ENCODE measurements at places on chromosomes 12 and 14.

GRCh38 chr14:102092806-102093205 is 6.0 kb upstream of the HSP90AA1 start:
- DNase-seq: no peak

- no peak for DNase-seq
These were observed 45.8 kb upstream of the PTCSC3 start for GRCh38 chr14:36222337-36222736.

GRCh38 chr12:15662303-15662980 is 126.7 kb downstream of the EPS8 start:
- no peak for DNase-seq

DNA sequence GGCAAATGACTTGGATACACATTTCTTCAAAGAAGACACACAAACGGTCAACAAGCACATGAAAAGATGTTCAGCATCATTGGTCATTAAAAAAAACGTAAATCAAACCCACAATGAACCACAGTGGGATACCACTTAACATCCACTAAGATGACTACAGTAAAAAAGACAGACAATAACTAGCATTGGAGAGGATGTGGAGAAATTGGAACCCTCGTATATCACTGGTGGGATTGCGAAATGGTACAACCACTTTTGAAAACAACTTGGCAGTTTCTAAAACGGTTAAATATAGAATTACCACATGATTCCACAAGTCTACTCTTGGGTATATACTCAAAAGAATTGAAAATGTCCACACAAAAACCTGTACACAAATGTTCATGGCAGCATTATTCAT is 25.2 kb upstream of the PPFIBP1 start:
- peak; percentile 65 for DNase-seq

- no peak for DNase-seq
These were observed 879.2 kb downstream of the AACS start for GRCh38 chr12:125944446-125944845.

- no peak for DNase-seq
These were observed 13.9 kb downstream of the OR6C74 start for GRCh38 chr12:55258303-55258702.

DNA sequence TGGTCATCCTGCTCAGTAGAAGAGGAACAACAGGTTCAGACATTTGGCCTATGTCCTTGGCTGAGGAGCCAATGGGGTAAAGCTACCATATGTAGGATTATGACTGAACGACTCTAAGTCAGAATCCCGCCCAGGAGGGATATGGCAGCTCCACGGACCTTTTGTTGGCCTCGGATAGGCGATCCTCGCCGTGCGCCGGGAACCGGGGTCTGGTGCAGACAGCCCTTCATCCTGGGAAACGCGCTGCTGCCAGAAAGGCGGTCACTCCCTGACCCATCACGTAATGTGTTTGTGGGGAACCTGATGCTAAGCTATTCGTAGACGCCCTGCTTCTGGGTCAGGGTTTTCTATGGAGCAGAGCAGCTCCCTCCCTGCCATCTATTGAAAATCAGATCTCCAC is 178.9 kb upstream of the ALG10B start:
- no peak for DNase-seq

DNA sequence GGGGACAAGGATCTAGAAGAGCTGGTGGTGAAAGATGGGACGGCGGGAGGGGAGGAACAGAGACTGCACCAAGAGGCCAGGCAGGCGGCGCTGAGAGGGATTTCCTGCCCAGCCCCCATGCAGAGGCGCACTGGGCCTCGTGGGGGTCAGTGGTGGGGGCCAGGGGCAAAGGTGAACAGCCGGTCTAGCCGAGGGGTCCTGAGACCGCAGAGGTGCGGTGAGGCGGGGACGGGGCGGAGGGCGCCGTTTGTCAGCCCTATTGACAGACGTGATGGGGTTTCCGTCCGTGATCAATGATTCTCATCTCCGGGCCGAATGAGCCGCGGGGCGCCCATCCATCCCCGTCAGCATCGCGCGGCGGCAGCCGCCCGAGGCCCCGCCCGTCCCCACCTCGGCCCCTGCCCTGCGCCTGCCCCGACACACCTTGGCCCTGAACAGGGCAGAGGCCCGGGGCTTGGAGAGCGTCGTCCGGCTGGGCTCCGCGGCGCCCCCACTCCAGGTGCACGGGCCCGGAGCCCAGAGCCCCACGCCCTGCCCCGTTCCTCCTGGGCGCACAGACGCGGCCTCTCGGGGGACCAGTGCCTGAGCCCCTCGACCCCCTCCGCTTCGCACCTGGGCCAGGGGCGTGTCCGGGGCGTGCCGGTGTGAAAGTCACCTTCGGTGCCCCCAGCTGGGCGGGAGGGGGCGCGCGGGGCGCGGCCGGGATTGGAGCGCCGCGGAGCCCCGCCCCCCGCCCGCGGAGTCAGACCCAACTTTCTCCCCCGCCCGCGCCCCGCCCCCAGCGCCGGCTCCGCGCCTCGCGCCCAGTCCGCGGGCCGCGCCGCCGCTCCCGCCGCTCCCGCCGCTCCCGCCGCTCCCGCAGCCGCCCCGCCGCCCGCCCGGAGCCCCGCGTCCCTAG is at the start of gene NXPH4:
Gene NXPH4, plus strand, starts transcription at position 781 of the 898 bp plus-strand sequence. CDS start 176 bp downstream, outside the sequence.
- peak; percentile 49 for DNase-seq

- no peak for DNase-seq
These were observed 48.9 kb upstream of the DLK1 start for GRCh38 chr14:100677554-100678468.

- DNase-seq: no peak
These were observed 36.5 kb downstream of the WIF1 start for GRCh38 chr12:65084579-65084978.

DNA sequence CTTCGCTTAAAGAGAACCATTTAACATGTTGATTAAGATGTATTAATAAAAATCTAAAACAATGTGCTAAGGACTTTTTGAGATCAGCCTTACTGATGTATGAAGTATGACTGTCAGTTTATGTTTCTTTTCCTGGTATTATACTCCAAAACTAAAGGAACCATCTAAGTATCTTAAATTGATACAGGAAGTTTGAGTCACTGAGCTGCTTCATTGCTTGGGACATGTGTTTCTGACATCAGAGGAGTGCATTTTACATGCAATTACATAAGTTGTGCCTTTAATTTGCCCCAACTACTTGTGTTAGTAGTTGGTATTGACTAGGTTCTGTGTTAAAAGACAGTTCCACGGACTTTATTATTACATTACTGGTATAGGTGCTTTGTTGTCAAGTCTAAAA is 50.9 kb downstream of the PROX2 start:
- peak; percentile 15 for DNase-seq

GRCh38 chr12:56897844-56898361 is 36.3 kb downstream of the SDR9C7 start:
- DNase-seq: no peak

GRCh38 chr12:77760271-77761025 is 70.2 kb upstream of the NAV3 start:
- DNase-seq: no peak

DNA sequence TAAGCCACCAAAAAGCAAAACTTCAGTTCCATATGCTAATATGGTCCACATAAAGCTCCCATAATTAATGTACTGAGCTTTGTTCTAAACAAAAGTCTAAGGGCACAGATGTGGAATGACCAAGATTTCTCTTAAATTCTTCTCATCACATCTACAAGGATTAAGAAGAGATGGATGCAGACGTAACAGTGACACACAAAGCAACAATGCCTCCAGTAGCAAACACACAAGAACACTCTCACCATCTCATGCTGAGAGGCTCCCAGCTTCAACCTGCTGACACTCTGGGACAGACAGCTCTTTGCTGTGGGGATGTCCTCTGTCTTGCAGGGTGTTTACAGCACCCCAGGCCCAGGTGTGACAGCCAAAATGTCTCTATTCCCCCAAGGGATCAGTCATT is 48.2 kb downstream of the SETD3 start:
- no peak for DNase-seq

DNA sequence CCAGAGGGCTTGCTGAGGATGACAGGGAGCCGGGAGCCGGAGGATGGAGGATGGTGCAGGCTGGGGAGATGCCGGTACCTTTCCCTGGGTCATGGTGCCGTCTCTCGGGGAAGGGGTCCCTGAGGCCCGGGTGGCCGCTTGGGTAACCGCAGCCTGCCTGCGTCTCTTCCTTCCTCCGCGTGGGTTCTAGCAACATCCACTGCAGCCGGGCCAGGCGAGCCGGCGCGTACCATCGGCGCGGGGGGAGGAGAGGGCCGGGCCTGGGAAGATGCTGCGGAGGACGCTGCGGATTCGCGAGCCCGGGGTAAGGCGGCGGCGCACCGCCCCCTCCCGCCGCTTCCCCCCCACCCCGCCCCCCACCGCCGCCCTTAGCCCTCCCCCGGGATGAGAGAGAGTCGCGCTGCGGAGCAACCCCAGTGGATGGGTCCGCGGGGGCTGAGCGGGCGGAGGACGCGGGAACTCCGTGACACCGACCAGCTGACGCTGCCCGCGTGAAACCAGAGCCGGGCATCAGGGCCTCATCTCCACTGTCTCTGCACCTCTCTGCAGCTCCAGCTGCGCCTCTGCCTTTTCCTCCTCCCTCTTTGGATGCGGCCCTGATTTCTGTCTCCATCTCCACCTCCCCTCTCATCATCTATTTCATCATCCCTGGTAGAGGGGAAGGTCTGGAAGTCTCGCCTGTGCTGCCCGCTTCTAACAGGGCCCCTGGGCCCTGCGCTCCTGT is at the start of gene FAIM2:
Gene FAIM2, minus strand, starts transcription at position 201 of the 724 bp plus-strand sequence. Its CDS starts 108 bp downstream, at position 93.
- peak; percentile 38 for DNase-seq

DNA sequence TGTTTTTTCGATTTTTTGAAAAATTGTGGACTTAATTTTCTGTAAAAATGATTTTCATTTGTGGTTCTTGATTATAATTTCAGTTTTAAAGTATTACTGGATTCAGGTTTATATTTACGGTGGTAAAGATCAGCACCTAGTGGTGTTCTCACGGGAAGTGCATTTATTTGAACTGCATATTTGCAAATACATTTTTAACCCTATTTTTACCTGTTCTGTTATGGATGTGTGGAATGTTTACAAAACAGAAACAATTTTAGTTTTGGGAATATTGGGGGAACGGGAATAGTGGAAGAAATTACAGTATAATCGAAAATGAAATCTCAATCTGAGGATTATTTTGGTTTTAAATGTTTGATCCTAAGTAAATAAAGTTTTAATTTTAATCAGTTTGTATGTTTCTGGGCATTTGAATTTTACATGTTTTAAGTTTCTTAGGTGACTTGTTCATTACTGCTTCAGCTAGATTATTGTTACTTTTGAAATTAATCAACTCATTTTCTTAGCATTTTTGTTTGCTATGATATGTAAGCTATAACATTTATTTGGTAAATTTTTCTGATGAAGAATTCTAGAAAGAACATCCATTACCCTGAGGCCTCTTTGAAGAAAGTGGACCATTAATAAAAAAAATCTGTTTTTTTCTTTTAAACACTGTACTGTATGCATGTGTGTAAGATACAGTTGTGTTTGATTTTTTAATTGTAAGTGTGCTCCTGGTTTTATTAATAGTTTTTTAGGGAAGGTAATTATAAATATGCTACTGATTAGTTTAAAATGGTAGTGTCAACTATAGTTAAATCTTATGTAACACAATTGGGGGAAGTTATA is 942 bp downstream of the ATF7IP start:
- no peak for DNase-seq

GRCh38 chr14:49056021-49056420 is 530.2 kb downstream of the RPS29 start:
- DNase-seq: no peak

GRCh38 chr14:55500219-55500701 is 59.8 kb upstream of the TBPL2 start:
- DNase-seq: no peak

DNA sequence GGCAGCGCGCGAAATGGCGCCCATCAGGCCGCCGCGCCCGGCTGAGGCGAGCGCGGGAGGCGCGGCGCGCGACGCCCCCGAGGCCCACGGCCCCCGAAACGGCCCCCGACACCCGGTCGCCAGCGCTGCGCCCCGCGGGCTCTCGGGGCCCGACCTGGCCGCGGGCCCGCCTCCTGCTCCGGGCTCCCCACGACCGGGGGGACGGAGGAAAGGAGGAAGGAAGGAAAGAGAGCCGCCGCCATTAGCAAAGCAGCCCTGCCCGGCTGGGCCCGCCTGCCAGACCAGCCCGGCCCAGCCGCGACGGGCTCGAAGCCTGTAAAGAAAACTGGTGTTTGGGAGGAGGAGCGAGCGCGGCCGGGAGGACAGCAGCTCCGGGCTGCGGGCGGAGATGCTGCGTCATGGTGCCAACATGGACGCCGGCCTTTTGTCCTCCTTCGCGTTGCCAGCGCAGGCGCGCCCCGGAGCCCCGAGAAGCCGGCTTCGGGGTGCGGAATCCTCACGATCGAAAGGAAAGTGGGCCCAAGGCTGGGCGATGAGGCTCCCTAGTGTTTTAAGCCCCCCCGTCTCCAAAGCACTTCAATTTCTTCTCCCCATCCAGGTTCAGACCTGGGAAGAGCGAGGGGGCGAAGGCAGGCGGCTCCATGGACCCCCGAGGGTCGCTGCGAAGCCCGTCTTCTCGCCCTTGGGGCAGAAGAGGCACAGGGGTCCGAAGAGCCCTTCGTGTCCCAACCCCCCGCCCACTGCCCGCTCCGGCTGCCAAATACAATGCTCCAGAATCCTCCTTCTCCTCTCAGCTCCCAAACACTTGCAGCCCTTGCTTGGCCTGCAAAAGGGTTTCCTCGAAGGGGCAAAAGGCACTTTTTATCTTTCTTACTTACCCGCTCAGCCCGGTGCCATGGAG is 2.9 kb upstream of the SETD1B start:
- DNase-seq: peak; percentile 78

GRCh38 chr12:132610051-132610759 is at the start of gene LRCOL1:
TSS of gene LRCOL1 (minus strand) at chr12:132610582. CDS start at chr12:132606251, 4,331 bp downstream.
- no peak for DNase-seq

GRCh38 chr14:103544388-103545218 is 15.6 kb downstream of the TRMT61A start:
- no peak for DNase-seq

DNA sequence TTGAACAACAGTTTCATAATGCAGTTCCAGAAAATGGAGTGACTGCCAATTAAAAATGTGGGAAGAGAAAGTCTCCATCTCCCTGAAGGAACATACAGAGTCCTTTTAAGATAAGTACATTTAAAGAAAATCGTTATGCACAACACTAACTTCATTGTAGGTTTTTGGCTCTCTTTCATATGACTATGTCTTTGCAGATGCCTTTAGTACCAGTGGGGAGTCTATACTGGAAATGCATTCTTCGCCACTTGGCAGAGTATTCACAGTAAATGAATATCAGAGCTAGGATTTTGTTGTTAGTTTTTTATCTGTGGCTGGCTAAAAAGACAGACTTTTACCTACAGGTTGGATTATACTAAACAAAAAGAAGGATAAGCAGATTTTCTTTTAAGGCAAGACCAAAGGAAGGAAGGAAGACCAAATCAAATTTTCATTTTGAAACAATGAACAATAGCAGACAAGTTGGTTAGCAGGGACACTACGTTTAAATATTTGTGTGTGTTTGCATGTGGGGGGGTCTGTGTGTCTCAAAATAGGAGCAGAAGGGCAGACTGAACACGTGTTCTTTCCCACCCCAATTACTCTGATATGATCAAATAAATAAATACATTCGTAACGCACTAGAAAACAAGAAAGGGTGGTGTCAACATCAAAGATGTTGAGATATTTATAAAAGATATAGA is 124.5 kb downstream of the BTG1 start:
- DNase-seq: no peak
